ENCODE measurements at places on chromosomes 13 and 19. TPM values are rescaled to one million over a fixed set of nuclear protein-coding genes. Genes with fewer than 3 reads are reported as not detected.

DNA sequence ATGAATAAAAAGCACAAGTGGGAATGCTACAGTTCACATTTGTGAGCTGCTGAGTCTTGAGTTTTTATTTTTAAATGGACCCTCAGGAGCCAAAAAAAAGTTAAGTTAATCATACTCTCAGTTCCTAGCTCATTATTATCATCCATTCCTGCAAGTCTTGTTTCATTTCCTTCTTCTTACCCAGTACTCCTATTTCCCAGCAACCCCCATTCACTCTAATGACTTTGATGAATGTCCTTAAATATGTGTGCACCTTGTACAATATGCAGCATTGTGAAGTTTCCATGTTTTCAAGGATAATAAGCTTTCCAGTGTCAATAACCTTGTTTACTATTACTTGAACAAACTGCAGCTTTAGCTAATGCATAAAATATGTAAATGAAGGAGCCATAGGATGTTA, 366.2 kb downstream of the DCT start:
- no peaks in the 10 kb centered on the region for H3K4me1 ChIP-seq
- peak overlapping the region; percentile 5 for H3K4me3 ChIP-seq
- no peaks in the 10 kb centered on the region for H3K27me3 ChIP-seq
- no peaks in the 10 kb centered on the region for H3K36me3 ChIP-seq
- DNase-seq: no peak
- H3K27ac ChIP-seq: no peak overlapping the region

GRCh38 chr13:34847766-34848165, 94.3 kb upstream of the NBEA start:
- H3K4me1 ChIP-seq: no peaks in the 10 kb centered on the region
- DNase-seq: no peak
- no peaks in the 10 kb centered on the region for H3K27me3 ChIP-seq
- no peak overlapping the region for H3K27ac ChIP-seq

LMTK3 gene
- 8.4 TPM for total RNA-seq

DNA sequence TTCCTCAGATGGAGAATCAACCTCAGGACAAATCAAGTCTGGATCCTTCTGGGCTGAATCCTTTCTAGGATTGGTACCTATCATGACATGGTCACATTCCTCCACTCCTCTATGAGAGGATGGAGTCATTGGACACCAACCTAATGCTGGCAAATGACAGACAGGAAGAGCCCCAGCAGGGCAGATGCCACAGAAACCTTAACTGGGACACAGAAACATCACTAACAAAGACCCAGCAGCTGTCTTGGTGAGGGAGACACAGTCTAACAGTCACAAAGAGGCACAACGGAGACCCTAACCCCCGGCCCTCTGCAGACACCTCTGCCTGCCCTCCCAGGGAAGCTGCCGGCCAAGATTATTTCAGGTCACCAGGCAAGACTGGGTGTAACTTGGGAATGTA, 2.1 kb downstream of the ANKRD27 start:
- no peak overlapping the region for H3K4me3 ChIP-seq
- H3K27me3 ChIP-seq: peaks cover 6% of the 10 kb centered on the region
- no peak overlapping the region for H3K27ac ChIP-seq
- no peaks in the 10 kb centered on the region for H3K4me1 ChIP-seq
- no peak for DNase-seq

CTXN1 gene
- 25.9 TPM for total RNA-seq

DNA sequence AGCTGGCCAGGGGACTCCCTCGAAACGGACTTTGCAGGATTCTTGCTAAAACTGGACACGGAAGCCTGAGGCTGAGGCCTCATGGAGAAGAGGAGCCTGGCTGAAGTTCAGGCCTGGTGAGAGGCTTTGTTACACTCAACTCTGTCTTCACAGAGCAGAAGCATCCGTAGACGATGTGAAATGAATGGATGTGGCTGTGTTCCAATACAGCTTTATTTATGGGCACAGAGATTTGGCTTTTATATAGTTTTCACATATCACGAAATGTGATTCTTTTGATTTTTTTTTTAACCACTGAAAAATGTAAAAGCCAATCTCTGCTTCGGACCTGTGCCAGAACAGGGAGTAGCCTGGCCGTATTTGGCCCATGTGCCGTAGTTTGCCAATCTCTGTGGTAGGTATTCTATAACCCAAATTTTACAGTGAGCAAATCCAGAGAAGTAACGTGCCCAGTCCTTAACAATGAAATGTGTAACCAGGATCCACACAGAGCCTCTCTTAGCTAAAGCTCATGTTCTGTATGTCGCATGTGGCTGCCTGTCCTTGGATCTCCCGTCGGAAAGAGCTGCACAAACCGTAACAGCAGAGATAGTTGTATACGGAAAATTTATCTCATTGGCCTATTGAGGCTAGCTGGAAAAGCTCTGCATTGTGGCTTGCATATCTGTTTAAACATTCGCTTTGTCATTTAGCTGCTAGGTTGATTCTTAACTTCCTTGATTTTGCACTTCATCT, 171.6 kb upstream of the RNF113B start:
- no peak for DNase-seq
- peaks cover 4% of the 10 kb centered on the region for H3K36me3 ChIP-seq
- no peak overlapping the region for H3K4me3 ChIP-seq
- H3K27me3 ChIP-seq: no peaks in the 10 kb centered on the region

GRCh38 chr19:4054441-4055208, 12.1 kb downstream of the ZBTB7A start:
- H3K27me3 ChIP-seq: no peaks in the 10 kb centered on the region
- no peak overlapping the region for H3K4me3 ChIP-seq
- peaks cover 5% of the 10 kb centered on the region for H3K4me1 ChIP-seq
- H3K36me3 ChIP-seq: peaks cover 7% of the 10 kb centered on the region
- no peak overlapping the region for H3K27ac ChIP-seq

- H3K4me1 ChIP-seq: no peaks in the 10 kb centered on the region
- H3K36me3 ChIP-seq: no peaks in the 10 kb centered on the region
- no peaks in the 10 kb centered on the region for H3K27me3 ChIP-seq
- H3K4me3 ChIP-seq: no peak overlapping the region
These were observed 363.8 kb upstream of the PCDH20 start for GRCh38 chr13:61779456-61779855.

DNA sequence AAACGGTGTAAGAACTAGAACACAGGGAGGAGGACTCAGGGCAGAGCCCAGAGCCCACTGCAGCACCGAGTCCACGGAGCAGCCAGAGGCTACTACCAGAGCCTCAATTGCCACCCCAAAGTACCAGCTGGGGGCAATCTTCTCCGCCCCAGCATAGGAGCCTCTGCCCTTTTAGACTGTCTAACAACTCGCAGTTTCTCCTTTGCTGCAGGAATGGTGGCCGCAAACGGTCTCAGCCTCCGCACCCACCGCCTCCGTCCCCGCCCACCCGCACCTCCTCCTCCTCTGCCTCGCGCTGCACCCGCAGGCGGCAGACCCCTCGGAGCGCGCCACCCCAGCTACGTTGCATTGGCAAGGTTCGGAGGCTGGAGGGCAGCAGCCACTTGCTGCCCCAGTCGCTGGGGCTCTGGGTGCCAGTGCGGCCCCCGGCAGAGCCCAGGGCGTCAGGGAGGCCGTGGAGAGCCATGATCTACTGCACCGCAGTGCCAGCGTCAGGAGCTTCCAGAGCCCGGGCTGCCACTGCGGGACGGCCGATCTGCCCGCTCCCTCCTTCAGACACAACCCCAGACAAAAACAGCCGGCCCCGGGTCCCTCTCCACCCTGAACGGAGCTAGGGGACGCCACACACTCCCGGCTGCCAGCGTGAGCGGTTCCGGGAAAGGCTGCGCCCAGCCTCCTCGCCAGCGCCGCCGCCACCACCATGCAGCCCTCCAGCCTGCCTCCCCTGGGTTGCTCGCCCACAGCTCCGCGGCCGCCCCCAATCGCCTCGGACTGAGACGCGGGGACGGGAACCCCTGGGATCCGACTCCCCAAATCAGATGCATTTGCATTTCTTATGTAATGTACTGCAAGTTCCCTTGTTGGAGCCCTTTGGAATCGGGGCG, 1.8 kb downstream of the FGF14 start:
- H3K27me3 ChIP-seq: peaks cover 15% of the 10 kb centered on the region
- H3K4me3 ChIP-seq: peak overlapping the region; percentile 56
- peak; percentile 71 for DNase-seq
- no peaks in the 10 kb centered on the region for H3K4me1 ChIP-seq

TEX29 gene
- not detected for total RNA-seq

DNA sequence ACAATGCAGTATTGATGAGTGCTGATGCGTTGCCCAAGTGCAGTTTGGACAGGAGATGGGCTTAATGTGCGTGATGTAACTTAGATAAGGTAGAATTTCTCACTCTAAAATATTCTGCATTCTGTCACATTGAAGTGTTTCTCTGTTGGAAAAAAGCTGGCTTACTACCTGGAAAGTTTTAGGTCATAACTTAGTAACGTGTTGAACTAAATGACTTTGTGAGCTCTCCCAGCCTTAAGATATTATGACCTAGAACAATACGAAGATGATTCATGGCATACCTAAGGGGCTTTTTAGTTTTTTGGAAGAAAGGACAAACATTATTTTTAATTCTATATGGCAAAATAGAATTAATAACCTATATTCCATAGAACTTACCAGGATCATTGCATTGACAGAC, 9.0 kb downstream of the UFM1 start:
- H3K4me1 ChIP-seq: no peaks in the 10 kb centered on the region
- H3K27ac ChIP-seq: no peak overlapping the region
- DNase-seq: no peak
- H3K4me3 ChIP-seq: no peak overlapping the region
- peaks cover 19% of the 10 kb centered on the region for H3K36me3 ChIP-seq
- H3K27me3 ChIP-seq: no peaks in the 10 kb centered on the region

DNA sequence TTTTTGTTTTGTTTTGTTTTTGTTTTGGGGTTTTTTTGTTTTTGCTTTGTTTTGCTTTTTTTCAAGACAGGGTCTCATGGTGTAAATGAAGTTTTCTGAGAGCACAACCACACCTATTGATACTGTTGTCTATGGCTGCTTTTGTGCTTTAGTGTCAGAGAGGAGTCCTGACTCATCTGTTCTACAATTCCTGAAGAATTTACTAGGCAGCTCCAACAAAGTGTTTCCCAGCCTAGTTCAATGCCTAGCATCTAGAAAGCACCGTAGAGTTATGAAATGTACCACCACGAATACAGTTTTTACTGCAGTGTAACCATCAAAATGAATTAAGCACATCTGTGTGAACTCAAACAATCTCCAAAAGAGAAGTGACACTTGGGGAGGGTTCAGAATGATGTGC, 21.2 kb downstream of the SAFB start:
- no peak overlapping the region for H3K4me3 ChIP-seq
- H3K27me3 ChIP-seq: no peaks in the 10 kb centered on the region
- no peak for DNase-seq
- no peaks in the 10 kb centered on the region for H3K4me1 ChIP-seq
- H3K27ac ChIP-seq: no peak overlapping the region

GRCh38 chr13:111904701-111905608, 162.0 kb upstream of the SOX1 start:
- H3K27me3 ChIP-seq: no peaks in the 10 kb centered on the region
- H3K36me3 ChIP-seq: no peaks in the 10 kb centered on the region
- H3K4me1 ChIP-seq: no peaks in the 10 kb centered on the region
- H3K27ac ChIP-seq: no peak overlapping the region
- H3K4me3 ChIP-seq: no peak overlapping the region

DACT3 gene
- total RNA-seq: 10.4 TPM

ZC3H13 gene
- total RNA-seq: 53.1 TPM

MEIOSIN gene
- total RNA-seq: not detected

GRCh38 chr13:44274771-44275205, 98.8 kb upstream of the SERP2 start:
- H3K36me3 ChIP-seq: no peaks in the 10 kb centered on the region
- peak; percentile 17 for DNase-seq
- peak overlapping the region; percentile 51 for H3K27ac ChIP-seq
- H3K27me3 ChIP-seq: no peaks in the 10 kb centered on the region
- no peak overlapping the region for H3K4me3 ChIP-seq
- peaks cover 12% of the 10 kb centered on the region for H3K4me1 ChIP-seq

GRCh38 chr19:17357724-17358123, 19.4 kb downstream of the PLVAP start:
- H3K4me3 ChIP-seq: no peak overlapping the region
- H3K27ac ChIP-seq: peak overlapping the region; percentile 37
- H3K4me1 ChIP-seq: no peaks in the 10 kb centered on the region
- H3K27me3 ChIP-seq: no peaks in the 10 kb centered on the region
- H3K36me3 ChIP-seq: no peaks in the 10 kb centered on the region

DNA sequence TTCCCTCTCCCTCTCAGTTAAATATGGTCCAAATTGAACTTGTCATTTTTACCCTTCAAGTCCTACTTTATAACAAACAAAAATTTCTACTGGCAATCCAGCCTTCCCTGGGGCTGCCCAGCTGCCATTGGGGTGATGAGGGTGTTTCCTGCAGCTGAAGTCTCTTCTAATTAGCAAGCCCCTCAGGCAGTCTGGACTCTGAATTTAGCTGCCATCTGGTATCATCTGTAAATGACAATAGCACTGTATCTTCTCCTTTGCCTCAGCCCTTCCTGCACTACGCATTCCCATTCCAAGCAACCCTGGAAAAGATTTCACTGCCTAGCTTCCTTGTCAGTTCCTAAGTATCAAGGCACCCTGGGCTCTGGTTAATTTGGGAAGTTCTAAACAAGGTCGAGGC, 331.1 kb upstream of the KLF12 start:
- no peaks in the 10 kb centered on the region for H3K27me3 ChIP-seq
- H3K4me1 ChIP-seq: no peaks in the 10 kb centered on the region
- no peak for DNase-seq
- H3K36me3 ChIP-seq: no peaks in the 10 kb centered on the region
- no peak overlapping the region for H3K27ac ChIP-seq
- no peak overlapping the region for H3K4me3 ChIP-seq

GRCh38 chr19:16611121-16611520, 16.9 kb downstream of the MED26 start:
- no peaks in the 10 kb centered on the region for H3K4me1 ChIP-seq
- no peak overlapping the region for H3K4me3 ChIP-seq

GRCh38 chr19:31266196-31266595, 83.0 kb downstream of the TSHZ3 start:
- no peaks in the 10 kb centered on the region for H3K36me3 ChIP-seq
- no peak overlapping the region for H3K4me3 ChIP-seq
- peaks cover 2% of the 10 kb centered on the region for H3K27me3 ChIP-seq
- peak; percentile 22 for DNase-seq
- no peak overlapping the region for H3K27ac ChIP-seq
- H3K4me1 ChIP-seq: no peaks in the 10 kb centered on the region

PLIN4 gene
- total RNA-seq: 2.2 TPM
